ENCODE measurements at places on chromosomes 12 and 14.

DNA sequence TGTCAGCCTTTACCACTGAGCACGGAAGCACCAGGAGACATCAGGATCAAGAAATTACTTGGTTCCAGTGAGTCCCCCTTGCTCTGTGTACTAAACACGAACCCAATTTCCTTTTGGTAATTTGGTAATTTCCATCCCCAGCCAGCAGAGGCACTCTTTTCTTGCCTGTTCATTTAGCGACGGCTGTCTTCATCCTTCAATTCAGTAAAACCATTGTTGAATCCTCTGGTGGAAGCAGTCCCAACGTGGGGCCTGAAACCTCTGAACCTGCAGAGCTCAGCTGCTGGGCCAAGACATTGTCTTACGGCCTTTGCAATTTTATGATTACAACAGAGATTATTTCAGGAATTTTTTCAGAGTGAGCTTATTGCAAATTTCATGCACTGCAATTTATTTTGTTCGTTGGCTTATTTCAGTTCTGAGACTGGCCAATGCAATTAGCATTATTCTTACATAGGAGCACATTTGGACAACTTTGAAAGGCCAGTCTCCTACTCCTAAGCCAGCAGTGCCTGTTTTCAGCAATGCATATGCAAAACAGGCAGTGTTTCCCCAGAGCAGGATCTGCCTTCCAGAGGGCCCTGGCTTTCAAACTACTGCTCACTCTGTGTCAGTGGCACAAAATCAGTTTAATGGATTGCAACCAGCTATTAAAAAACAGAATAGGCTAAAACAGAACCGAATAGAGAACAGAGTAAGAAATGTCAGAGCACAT is 372.9 kb upstream of the TMEM132C start:
- no peak for DNase-seq

DNA sequence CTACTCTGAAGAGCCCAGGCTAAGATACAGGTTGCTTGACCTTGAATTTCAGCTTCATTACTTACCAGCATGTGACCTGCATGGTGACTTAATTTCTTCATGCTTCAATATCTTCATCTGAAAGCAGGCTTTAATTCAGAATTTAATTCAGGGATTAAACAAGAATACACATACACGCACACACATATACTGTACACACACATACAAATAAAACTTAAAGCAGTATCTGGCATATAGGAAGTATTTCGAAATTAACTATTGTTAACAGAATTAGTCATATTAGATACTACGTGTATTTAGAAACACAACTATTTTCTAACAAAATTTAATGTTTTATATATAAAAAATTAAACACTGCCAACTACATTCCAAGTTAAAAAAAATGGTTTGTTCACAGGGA is 640.3 kb downstream of the SLC6A15 start:
- DNase-seq = no peak

DNA sequence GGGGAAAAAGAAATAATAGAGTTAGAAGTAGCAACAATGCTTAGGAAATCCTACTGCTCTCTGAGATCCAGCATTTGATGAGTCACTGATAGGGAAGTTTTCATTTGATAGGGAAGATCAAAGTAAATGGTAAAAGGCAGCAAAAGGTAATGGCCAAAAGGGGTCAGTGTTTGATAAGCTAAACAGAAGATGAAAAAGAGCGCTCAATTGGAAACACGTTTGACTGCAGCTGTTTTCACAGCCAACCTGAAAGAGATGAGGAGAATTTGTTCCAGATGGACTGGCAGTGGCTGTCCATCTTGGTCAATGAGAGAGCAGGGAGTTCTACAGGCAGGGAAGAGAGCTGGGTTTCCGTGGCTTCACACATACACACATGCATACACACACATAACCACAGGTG is 264.2 kb downstream of the TMEM132C start:
- DNase-seq = no peak

- DNase-seq = no peak
Observed at GRCh38 chr14:56995010-56995409, 184.7 kb upstream of the OTX2 start.

- DNase-seq = no peak
Observed at GRCh38 chr14:54138354-54139038, 181.9 kb upstream of the BMP4 start.

GRCh38 chr12:53939141-53940108 is 794 bp downstream of the HOXC13 start:
- DNase-seq = no peak

GRCh38 chr12:121036810-121037326 is 2.2 kb downstream of the OASL start:
- DNase-seq = peak; percentile 65

GRCh38 chr12:44380861-44381260 is 495.3 kb downstream of the NELL2 start:
- DNase-seq = no peak

- DNase-seq = no peak
Observed at GRCh38 chr14:104346608-104347007, 208.2 kb downstream of the KIF26A start.

- DNase-seq = peak; percentile 74
Observed at GRCh38 chr14:60721326-60722106, 2.6 kb downstream of the SIX4 start.

GRCh38 chr14:73243748-73244147 is 6.4 kb downstream of the PAPLN start:
- DNase-seq = no peak

DNA sequence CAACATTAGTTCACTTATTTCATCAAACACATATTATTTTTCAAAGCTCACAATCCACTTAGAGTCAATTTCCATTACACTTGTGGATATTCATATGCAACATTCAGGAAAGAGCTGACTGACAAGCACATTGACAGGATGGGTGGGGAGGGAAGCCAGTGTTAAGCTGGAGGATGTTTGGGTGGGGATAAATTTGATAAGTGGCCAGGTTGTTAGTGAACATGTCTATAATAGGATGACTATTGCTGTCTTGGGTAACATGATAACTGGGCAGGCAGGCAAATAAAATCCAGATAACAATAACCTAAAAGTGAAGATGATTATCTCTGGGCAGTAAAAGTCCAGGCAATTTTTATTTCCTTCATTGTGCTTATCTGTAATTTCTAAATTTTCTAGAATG is 73.8 kb upstream of the OSBPL8 start:
- DNase-seq = no peak

GRCh38 chr12:26853303-26854030 is 20.5 kb upstream of the ITPR2 start:
- DNase-seq = peak; percentile 78

DNA sequence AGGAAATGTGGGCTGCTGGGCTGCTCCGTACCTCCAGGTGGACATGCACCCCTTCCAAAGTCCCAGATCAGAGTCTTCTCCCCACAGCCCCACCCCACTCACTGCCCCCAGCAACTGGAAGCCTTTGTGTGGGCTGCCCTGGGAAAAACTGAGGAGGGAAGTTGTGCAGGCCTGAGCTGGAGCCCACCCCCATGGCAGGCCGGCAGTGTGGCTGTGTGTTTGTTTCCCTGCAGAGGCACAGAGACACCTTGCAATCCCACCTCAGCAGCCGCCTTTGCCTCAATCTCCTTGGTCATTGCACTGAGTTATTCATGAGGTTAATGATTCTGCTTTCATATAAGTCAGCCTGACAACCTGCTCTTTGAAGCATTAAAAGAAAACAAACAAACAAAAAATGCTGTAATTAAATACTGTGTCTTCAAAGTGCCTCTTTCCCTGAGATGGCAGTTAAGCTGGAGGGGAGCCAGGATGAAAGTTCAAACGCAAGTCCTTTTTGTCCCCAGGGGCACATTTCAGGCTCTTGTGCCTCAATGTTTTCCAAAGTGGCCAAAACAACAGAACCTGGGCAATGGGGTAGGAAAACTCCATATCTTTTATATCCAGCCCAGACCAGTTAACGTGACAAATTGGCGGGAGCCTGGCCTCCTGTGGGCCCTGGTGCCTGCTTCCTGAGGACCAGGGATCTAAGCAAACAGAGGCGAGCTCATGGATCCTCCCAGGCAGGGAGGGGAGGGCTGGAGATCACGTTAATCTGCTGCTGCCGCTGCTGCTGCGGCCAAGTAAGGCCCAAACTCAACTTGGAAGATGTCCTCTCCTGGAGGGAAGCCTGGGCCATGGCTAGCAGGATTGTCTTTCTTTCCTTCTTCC is 51.9 kb upstream of the TSPAN11 start:
- no peak for DNase-seq

- no peak for DNase-seq
Observed at GRCh38 chr12:19912991-19913390, 455.3 kb upstream of the PDE3A start.

DNA sequence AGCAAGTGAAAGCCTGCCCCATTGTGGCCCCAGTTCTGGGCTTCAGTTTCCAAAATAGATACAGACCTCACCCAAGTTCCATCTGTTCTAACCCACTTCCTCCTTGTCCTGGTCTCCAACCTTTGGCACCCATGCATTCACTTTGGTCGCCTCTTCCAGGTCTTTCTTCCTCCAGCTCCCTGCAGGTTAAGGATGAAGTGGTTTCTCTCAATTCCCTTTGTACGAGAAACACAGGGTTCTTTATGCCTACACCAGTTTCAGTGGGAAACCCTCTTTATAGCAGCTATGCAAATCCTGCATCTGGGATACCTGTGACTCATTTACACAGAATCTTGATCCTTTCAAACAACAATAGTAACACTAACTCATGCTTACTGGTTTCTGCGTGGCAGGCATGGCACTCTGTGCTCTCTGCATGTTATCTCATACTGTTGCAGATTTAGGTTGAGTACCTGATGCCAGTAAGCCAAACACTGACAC is 110.6 kb upstream of the AMIGO2 start:
- DNase-seq = peak; percentile 57

DNA sequence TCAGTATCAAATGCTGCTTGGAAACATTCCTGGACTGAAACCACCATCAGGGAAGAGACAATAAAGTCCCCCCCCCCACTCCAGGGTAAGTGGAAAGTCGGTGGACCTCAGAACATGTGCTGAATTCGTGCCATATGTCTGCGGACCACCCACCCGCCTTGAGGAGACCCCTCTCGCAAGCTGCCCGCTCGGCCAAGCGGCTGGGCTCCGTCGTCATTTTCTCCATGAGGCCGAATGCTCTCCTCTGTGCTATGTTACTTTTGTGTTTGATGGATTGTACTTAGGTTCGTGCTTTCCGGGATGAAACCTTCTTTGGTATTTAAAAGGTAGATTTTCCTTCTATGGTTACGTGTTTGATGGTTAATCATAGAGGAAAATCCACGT is 136.2 kb upstream of the RTL1 start:
- DNase-seq = no peak

DNA sequence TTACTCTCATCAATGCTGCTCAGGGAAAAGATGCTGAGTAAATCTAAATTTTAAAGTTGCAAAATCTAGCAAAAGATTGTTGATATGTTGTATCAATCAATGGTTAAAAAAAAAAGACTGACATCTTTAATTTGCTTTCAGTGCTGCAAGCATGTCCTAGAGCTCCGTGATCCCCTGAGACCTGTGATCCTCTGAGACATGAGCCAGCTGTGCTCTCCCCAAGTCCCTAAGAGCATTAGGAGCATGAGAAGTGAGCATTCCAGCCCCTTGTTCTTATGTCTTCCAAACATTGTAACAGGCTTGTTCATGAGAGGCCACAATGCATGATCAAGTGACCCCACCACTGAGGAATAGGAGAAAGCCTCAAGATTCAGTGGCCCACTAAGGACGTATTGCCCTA is 116.6 kb downstream of the DAD1 start:
- DNase-seq = no peak

DNA sequence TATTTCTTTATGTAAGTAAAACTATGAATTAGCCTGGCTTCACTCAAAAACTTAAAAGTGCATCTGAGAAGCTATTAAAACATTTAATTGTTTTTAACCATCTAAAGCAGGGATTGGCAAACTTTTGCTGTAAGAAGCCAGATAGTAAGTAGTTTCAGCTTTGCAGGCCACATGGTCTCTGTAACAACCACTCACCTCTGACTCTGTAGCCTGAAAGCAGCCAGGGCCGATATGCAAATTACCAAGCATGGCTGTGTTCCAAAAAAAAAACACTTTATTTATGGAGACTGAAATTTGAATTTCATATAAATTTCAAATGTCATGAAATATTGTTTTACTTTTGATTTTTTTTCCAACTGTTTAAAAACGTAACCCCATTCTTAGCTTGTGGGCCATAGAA is 95.3 kb downstream of the CIT start:
- no peak for DNase-seq

- no peak for DNase-seq
Observed at GRCh38 chr12:30019366-30020140, 235.8 kb upstream of the TMTC1 start.

- DNase-seq = no peak
Observed at GRCh38 chr12:1439687-1440086, 154.7 kb downstream of the FBXL14 start.

DNA sequence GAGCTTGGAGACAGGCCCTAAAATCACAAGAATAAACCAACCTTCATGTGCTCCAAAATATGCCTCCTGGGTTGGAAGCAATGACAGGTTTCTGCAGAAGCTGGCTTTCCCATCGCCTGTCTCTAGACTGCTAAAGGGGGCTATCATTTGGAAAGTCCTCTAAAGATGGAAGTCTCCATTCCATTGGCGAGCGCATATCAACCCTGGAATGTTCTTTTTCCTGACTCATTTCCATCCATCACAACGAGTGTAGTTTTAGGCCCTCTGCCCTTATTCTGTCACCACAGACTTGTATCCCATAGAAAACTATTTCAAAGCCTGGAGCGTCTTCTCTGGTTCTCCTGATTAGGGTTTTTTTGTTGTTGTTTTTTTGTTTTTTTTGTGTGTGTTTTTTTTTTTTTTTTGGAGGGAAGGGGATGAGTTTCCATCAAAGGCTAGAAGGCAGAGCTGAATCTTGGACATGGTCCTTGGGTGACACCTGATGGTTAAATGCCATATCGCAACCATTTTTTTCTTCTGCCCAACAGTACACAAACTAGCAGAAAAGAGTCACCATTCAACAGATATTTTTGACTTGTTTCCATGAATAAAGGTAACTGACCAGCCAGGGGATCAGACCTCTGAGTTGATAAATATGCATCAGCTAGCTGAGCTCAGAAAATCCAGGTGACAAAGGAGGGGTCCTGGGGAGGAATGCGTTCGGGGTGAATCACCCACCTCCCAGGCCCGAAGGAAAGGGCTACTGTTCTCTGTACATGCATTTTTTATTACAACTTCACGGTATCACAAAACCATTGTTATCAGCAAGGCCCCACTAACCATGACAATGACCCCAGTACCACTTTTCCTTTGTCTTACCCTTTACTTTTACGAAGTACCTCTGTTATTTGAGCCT is 40.5 kb downstream of the KCNA5 start:
- peak; percentile 7 for DNase-seq

- DNase-seq = peak; percentile 55
Observed at GRCh38 chr12:121038861-121039668, at the start of gene OASL. TSS of gene OASL (minus strand) at chr12:121039246. CDS start at chr12:121038971, 275 bp downstream.

DNA sequence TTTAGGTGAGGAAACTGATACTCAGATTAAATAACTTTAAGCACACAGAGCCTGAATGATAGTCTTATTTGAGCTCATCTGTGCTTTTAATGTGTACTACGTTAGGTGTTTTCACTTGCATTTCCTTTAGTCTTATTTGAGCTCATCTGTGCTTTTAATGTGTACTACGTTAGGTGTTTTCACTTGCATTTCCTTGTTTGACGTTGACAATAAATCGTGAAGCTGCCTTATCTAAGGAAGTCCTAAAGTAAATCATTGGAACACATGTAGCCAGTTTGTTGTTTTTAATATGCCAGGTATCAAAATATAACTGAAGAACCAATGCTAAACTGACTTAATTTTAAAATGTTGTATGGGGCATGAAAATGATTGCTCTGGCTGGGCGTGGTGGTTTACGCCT is 2.0 kb downstream of the RAP1B start:
- DNase-seq = no peak

Data from stimulated activated CD4-positive, alpha-beta T cell treated with anti-CD3 and anti-CD28 coated beads, Interleukin-15, amount 100 ng/mL, for 24 hours (primary cell).